T-helper 9 cell (primary cell): ENCODE measurements at places on chromosomes 2 and 18.
A peak's percentile ranks its signal among the peaks of the same experiment; 100 is the strongest.

DNA sequence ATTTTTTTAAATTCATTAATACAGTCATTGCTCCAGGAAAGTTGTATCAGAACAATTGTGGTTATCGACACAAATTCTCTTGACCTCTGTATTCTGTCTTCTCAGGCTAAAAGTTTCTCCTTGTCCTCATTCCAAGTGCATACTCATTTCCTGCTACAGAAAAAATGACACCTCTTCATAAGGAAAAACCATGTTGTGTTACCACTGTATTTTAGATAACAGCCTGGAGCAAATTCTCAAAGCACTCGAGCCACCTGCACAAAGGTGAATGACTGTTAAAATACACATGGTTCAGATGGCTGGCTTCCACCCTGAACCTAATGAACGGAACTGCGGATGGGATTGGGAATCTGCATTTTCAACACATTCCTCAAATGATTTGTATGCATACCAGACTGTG, 586.5 kb downstream of the EPHA4 start:
- no peak for DNase-seq

GRCh38 chr2:11446733-11447248, 19.2 kb downstream of the E2F6 start:
- peak; percentile 29 for DNase-seq

DNA sequence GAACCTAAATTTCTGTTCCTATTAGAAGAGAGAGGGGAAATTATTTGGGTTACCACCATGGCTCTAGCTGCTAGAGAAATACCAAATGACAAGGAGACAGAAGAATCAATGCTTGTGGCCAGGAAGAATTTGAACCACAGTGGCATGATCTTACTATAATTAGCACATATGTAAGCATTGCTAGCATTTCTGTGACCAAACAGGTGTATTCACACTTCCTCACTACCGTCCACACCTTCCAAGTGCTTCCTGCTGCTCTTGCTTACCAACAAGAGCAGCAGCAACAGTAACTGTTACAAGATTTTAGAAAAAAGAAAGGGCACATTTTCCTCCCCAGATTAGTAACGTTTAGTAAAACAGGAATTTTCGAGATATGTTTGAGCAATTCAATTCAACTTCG, 60.5 kb downstream of the CDH7 start:
- DNase-seq, result no peak

DNA sequence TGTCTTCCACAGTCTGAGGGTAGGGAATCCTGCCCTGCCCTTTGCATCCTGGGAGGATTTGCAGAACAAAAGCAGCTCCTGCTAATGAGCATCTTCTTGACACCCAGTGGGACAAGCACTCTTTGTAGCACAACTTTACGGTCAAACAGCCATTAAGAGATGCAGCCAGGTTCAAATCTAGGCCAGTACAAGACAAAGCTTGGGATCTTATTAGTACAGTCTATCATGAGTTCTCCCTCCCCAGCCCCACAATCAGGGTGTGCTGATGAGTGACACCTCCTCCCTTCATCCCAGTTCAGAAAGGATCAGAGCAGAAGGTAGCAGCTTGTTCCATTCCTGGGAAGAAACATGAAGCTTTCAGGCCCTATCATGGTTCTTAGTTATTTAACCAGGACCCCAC, 41.9 kb downstream of the MARCO start:
- no peak for DNase-seq

DNA sequence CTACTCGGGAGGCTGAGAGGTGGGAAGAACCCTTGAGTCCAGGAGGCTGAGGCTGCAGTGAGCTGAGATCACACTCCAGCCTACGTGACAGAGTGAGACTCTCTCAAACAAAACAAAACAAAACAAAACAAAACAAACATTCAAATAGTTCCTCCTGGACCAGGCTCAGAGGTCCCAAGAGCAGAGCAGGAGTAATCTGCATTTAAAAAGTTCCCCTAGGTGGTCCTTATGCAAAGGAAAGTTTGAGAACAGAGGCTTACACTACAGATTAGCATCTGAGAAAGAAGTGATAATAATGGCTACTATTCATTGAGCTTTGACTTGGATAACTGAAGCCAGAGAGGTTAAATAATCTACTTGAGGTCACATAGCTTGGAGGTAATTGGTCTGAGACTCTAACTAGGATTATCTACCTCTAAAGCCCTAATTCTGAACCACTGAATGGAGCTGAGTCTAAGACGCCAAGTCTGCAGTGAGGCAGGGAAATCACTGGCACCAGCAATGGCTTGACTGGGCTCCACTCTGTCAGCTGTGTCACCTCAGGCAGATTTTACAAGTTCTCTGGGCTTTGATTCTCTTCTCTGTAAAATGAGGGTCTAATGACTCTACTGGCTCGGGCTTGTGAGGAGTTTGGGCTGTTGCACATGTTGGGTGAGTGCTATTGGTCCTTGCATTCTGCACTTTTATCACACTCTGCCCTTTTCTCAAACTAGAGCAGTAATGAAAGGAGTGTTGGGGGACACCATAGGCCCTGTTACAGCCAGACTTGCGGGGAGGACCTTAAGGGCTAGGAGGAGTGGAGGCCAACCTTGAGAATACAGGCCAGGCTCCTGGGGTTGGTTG, 29.2 kb upstream of the DLX2 start:
- DNase-seq, result no peak

DNA sequence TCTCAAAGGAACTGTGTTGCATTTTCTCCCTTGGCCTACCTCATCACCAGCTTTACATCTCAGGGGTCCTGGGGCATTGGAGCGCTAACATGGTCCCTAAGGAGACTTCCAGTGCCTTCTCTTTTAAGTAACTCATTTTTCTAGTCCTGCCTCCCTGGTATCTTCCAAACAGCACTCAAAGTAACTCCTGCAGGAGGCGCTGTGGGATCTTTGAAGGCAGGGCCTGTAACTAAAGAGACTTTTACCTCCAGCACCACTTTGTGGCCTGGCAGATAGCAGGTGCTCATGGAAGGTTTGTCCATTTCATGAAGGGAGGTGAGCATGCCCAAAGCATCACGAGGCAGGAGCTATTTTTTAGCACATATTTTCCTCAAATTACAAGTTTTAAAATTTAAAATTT, 411.0 kb upstream of the GYPC start:
- no peak for DNase-seq

DNA sequence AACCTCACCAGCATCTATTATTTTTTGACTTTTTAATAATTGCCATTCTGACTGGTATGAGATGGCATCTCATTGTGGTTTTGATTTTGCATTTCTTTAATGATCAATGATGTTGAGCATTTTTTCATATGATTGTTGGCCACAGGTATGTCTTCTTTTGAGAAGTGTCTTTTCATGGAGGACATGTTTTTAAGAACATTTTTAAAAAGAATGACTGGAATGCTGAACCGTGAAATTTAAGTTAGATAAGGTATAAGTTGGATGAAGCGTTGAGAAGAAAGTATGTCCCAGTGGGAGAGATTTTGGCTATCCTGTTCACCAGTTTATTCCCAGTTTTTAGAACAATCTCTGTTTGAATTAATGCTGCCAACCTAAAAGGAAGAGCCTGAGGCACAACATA, 365.9 kb downstream of the CELF4 start:
- no peak for DNase-seq

- DNase-seq, result no peak
Observed at GRCh38 chr2:66340521-66340920, 94.4 kb upstream of the MEIS1 start.

- DNase-seq, result no peak
Observed at GRCh38 chr2:186518945-186519344, 32.9 kb downstream of the ZC3H15 start.

- DNase-seq, result no peak
Observed at GRCh38 chr2:20107776-20108175, 56.3 kb upstream of the LAPTM4A start.

- DNase-seq, result no peak
Observed at GRCh38 chr18:31990823-31991222, 27.8 kb upstream of the RNF125 start.

DNA sequence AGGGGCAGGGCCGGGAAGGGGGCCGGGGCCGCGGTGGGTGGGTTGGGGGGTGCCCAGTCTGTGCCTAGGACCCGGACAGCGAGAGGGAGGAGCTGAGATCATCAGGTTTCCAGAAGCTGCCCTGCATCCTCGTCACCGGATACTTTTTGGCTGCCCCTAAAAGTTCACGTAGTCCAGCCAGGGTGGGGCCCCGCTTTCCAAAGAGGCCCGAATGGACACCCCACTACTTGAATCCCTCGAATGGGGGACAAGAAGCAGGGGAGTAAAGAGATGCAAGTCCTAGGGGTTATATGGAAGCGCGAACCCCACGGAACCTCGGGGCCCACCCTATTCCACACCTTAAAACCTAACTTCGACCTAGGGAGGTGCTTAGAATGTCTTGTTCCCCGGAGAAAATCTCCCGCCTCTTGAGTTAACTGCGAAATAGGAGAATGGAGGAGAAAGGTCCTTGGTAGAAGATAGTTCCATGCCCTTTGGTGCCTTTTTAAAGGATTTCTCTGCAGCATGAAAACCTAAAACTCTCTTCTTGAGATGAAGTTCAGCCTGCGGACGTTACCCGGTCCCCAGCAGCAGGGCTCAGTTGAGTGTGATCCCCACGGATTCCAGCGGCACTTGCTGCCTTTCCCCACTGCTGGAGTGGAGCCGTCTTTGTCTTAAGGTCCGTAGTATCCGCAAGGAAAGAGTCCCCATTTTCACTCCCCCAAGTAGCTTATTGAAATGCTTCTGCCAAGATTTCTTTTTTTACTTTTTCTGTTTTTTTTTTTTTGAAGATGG, 2.1 kb upstream of the RNF152 start:
- no peak for DNase-seq

- no peak for DNase-seq
Observed at GRCh38 chr18:22324191-22325131, 93.3 kb downstream of the CTAGE1 start.

- no peak for DNase-seq
Observed at GRCh38 chr2:150528861-150529801, 41.7 kb upstream of the RND3 start.

DNA sequence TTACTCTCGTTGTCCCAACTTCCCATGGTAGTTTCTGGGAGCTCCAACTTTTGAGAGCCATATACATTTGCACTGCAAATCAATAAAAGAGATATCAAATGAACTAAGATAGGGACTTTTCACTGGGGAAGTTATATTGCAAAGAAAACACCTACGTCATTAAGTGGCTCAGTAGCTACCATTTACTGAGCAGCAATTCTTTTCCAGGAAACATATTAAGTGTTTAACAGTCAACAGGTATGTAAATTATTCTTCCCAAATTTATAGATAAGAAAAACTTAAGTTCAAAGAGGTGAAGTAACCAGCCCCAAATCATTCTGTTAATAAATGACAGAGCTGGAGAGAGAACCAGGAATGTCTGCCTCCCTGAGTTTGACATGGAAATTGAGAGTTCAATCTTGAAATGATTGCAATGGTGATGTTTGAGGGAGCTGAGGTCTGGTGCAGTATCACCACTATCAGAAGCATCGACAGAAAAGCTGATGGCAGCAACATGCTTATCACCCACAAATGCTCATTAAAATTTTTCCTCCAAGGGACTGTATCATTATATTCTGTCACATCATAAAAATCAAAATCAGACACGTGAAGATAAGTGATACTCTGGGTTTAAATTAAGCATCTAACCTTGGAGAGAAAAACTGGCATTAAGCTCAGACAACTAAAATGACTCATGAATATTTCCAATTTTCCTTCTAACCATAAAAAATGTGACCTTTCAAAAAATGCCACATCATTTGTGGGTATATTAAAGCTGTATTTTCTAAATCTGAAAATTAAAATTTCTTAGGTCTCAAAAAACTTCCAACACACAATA, 43.4 kb downstream of the GAREM1 start:
- DNase-seq, result no peak

GRCh38 chr2:45622336-45623075, 11.4 kb upstream of the SRBD1 start:
- DNase-seq, result no peak

- no peak for DNase-seq
Observed at GRCh38 chr2:227460833-227461232, 11.1 kb upstream of the AGFG1 start.

- DNase-seq, result no peak
Observed at GRCh38 chr2:133248264-133248663, 320.0 kb downstream of the NCKAP5 start.

GRCh38 chr2:241376808-241377207, 20.7 kb downstream of the FARP2 start:
- DNase-seq, result no peak

DNA sequence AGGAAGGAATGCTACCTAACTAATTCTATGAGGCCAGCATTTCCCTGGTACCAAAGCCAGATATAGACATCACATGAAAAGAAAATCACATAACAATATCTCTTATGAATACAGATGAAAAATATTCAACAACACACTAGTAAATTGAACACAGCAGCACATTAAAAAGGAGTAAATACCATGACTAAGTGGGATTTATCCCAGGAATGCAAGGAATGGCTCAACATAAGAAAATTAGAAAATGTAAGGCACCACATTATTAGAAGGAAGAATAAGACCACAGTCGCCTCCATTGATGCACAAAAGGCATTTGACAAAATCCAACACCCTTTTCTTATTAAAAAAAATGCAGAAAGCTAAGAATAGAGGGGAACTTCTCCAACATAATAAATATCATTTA, 133.9 kb downstream of the TTC32 start:
- no peak for DNase-seq

GRCh38 chr2:203790134-203790852, 77.3 kb upstream of the CTLA4 start:
- no peak for DNase-seq

DNA sequence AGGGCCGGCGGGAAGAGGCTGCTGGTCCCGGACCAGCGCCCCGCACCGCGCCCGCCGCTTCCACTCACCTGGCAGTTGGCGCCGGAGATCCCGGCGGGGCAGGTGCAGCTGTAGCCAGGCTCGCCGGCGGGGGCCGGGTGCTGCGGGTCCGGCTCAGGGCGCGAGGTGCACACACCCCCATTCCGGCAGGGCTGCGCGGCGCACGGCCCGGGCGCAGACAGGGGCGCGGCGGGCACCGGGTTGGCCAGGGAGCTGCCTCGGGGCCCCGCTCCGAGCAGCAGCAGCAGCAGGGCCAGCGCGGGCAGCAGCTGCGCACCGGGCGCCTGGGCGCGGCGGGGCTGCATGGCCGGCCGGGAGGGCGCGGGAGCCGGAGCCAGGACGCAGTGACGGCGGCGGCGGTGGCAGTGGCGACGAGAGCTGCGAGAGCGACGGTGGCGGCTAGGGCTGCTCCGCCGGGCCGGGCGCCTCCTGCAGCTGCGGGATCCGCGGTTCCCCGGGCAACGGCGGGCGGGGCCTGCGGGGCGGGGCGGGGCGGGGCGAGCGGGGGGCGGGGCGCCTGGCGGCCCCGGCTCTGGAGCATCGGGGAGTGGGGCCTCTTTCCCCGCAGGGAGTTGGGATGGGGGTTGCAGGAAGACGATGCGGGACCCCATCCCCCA, at the start of gene DNER:
Gene DNER (minus strand): TSS at position 476 of the 656 bp plus-strand sequence. CDS start 132 bp downstream, at position 344.
- DNase-seq, result peak; percentile 29

- DNase-seq, result no peak
Observed at GRCh38 chr18:11114653-11115052, 34.7 kb downstream of the PIEZO2 start.

- DNase-seq, result no peak
Observed at GRCh38 chr2:124623560-124623959, 598.5 kb downstream of the CNTNAP5 start.

DNA sequence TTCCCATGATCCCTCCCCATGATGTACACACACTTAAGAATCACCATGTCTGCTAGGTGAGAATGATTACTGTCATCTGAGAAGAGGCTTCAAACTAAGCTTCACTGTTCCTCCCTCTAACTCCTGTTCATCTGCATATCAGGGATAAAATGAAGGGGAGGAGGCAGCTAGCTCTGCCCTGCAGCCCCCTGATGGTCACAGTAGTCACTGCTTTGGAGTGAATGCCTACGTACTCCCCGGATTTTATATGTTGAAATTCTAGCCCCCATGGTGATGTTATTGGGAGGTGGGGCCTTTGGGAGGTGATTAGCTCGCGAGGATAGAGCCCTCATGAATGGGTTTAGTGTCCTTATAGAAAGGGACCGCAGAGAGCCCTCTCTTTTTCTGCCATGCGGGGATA, 156.4 kb downstream of the NCKAP5 start:
- DNase-seq, result no peak
